Renal pelvis (tissue), 12 donors: ENCODE measurements at places on chromosomes 7 and 10.

- no peak for DNase-seq
Measured at GRCh38 chr10:18155321-18155720, 15.1 kb downstream of the CACNB2 start.

DNA sequence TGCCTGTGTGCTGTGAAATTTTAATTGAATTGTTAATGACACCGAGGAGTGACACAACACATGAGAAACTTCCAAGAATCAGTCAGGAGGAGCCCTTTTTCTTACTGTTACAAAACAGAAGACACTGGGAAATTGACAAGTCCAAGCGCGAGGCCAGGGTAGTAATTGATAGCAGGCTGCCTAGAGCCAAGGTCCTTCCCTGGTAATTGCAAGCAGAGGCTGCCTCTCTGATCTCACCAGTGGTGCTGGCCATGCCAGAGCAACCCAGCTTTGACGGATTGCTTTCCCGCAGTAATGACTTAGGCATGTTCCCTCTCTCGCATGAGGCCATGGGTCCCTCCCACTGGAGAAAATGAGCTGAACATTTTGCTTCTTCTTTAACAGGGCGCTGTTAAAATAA is 111.5 kb downstream of the LRMDA start:
- peak; percentile 50 for DNase-seq

DNA sequence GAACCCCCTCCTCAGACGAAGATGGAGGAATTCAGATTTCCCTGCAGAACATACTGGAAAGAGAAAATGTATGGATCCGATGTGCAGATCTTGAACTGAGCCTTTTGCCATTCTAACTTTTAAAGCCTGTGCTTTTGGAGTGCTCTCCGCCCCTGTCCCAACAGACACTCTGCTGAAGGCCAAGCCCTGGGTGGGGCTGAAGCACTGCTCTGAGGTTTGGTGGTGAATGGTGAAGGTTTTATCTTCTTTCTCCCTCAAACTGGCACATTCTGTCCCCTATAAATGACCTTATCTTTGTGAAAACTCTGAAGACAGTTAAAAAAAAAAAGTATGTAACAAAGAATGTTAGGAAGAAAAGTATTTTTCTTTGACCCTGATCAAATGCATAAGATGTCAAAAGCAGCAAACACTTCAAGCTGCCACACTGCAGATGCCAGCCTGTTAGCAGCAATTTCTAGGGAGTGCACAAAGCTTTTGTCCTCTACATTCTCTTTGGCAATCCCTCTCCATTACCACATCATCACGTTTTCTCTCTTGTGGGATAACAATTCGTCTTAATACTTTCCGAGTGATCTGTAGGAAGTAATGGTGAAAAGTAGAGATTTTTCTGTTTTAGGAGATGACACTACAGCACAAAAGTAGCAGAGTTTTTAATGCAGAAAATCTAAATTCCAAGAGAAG is 137.3 kb upstream of the CCDC6 start:
- DNase-seq: no peak

DNA sequence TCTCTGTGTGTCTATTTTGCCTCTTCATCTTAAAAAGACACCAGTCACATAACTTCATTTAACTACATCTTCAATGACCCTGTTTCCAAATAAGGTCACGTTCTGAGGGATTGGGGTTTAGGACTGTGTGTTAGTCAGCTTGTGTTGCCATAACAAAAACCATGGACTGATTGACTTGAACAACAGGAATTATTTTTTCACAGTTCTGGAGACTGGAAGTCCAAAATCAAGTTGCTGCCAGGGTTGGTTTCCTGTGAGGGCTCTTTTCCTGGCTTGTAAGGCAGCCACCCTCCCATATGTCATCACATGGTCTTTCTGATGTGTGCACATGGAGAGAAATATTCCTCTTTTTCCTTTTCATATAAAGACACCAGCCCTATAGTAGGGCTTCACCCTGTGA is 55.3 kb downstream of the REEP3 start:
- no peak for DNase-seq

DNA sequence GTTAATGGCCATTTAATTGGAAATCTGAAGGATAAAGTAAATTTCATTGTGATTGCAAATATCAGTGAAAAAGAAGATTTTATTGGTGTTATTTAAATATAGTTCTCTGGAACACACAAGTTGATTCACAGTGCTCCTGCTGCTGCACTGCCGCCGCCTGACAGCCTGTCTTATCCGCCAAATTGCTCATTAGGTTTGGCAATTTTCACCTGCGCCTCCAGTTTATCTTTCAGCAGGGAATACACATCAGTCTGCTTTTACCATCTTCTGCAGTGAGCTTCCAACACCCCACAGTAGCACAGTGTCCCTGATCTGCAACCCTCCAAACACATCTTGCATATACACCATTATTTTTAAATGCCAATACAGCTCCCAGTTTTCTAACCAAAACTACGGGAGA is 308.3 kb downstream of the PARD3 start:
- no peak for DNase-seq

DNA sequence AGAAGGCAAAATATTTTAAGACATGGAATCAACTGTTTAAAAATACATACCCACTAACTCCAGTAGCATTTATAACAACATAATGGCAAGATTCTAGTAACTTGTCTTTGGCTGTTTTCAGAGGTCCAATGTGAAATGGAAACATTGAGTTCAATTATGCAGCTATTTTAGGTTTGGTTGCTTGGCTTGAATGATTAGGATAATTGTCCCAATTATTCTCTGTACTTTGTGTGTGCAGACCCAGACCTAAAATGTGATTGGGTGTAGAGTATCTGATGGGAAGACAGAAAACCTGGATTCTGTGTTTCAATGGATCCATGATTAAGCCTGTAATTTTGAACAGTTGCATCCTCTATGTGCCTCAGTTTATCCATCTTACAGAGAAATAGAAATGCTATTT is 392.7 kb upstream of the NFE2L3 start:
- DNase-seq: no peak

GRCh38 chr7:127715272-127715671 is 63.3 kb downstream of the SND1 start:
- DNase-seq: no peak

GRCh38 chr7:117218700-117219099 is 104.2 kb downstream of the WNT2 start:
- no peak for DNase-seq

- peak; percentile 36 for DNase-seq
Measured at GRCh38 chr10:77120012-77120411, 517.6 kb downstream of the KCNMA1 start.

DNA sequence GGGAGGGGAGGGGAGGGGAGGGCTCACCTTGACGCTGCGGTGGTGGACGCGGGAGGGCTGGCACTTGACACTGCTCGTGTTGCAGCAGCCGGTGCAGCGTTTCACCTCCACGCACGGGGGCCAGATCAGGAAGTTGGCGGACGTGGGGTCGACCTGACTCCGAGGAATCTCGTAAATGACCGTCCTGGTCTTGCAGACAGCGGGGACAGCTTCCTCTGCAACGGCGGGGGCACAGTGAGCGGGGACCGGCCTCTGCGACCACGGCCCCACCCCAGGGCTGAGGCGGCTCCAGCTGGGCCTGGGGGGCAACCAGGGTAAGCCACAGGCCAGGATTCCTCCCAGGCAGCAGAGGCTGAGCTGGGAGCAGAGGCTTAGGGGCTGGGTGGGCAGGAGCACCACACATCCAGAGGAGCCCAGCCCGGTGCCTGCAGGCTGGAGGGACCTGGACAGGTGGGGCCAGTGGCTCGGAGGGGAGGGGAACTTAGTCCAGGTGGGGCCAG is 8.8 kb downstream of the PDGFA start:
- DNase-seq: no peak

DNA sequence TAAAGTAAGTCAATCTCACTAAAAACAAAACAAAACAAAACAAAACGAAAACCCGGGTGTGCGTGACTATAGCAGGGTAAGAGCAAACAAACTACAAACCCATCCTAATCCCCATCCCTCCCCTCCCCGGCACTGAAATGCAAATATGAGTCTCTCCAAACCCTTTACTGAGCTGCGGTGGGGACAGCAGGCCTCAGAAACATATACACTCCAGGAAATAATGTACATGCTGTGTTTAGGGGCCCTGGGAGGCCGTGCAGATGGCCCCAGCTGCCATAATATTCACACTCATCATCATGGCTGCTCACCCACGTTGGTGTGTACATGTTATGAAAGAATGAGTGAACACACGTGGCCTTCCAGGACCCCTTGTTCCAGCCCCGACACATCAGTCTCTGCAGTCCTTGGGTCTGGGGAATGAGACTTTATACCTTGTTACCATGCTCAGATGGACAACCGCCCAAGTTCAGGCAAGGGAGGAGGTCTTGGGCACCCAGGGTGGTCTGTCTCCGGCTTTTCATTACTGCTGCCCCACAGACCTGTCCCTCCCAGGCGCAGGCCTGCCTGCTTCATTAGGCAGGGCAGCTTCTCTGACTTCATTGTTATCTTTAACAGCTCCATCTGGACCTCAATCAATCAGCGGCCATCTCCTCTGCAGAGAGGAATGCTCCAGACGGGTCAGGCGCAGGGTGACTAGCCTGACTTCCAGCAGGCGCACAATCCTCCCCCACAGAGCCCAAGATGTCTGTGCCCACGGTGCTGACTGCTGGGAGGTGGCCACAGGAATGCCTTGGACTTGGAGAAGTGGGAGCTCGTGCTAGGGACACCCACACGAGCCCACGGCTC is 20.6 kb downstream of the HSPA12A start:
- DNase-seq: peak; percentile 92

- no peak for DNase-seq
Measured at GRCh38 chr7:193481-194251, 1.3 kb downstream of the FAM20C start.
